NCI-H510A treated with DMSO at 0.1 percent for 48 hours (cell line): ENCODE measurements at places on chromosomes 5 and 9.
A peak's percentile ranks its signal among the peaks of the same experiment; 100 is the strongest.

DNA sequence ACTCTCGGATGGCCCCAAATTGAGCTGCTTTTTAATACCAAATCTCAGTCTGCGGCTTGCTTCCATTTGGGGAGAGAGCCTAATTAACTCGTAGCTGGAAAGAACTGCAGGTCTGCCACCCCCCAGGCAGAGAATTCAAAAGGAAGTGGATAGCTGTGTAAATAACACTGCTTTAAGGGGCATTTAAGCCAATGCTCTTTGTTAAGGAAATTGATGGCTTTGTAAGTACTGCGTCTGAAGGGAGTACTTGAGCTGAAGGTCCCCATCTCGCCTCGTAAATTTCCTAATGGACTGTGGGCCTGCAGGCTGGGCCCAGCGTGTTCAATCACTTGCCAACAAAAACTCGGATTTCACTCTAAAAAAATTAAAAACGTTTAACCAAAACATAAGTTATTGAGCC, 132.7 kb downstream of the PAPPA start:
- DNase-seq = no peak

DNA sequence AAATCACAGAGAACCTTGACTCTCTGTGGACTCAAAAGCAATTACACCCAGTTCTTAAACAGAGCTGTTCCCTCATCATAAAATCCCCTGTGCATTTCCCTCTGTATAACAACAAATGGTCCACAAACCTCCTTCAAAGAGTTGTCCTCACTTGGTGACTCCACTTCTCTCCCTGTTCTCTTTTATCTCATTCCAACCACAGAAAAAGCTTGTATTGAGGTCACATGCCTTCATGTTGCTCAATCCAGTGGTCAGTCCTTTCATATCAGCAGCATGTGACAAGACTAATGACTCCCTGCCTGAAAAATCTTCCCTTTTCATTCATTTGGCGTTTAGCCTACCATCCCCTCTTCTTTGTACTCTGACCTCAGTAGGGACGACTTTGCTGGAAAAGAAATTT, 158.0 kb downstream of the DEPDC1B start:
- DNase-seq = no peak

DNA sequence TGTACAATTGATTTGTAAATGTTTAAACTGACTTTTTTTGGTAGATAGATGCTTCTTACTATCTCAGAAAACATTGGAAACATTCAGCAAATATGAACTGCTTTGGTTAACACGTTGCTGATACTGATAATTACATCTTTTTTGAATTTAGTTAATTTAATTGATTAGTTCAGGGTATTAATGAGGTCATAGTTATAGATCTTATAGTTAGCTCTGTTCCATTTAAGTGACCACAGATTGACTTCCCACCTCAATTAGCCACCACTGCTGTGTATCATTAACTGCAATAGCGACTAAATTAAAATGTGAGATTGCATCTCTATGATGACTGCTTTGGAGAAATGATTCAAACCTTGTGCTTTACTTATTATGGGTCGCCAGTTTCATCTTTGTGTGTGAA, 407.1 kb upstream of the EDIL3 start:
- no peak for DNase-seq

GRCh38 chr5:36277521-36278176, 24.1 kb downstream of the RANBP3L start:
- no peak for DNase-seq

DNA sequence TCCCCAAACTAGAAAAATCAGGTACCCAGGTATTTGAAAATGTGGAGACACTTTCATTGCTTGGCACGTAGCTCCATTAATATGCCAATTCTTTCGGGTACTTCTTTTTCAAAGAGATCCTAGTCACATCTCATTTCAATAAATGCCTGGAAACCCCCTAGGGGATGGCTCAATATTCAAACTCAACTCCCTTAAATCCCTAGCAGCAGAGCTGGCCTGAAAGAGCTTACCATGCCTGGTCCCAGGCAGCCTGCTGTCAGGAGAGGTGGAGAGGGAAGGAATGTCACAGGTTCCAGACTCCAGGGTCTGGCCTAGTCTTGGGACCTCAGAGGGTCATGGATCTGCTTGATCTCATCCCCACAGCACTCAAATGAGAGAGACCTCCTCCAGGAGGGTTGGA, 187.1 kb downstream of the SPOCK1 start:
- DNase-seq = no peak

DNA sequence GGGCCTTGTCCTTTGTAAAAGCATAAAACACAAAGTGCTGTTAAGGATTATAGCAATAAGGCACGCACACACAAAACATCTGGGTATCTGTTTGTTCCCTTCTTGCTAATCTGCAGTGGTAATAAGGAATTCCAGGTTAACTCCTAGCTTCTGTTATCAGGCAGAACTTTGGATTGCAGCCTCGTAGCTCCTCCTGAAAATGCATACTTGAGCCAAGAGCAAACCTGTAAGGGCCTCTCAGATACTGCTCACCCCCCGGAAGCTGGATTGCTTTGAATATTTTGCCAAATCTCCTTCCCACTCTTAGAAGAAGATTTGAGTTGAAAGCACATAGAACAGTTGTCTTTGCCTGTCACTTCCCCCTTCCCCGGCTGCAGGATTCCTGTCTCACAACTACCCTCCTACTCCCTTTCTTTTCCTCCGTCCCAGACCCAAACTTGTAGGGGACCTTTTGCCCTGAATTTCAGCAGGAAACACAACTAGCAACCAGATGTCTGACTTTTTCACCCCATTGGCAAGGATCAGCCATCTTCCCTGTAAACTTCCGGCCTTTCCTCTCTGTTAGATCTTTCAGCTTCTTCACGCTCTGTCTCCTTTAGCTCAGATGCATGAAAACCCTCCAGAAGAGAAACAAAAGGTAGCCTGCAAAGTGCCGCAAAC, 28.2 kb upstream of the SMAD5 start:
- no peak for DNase-seq

DNA sequence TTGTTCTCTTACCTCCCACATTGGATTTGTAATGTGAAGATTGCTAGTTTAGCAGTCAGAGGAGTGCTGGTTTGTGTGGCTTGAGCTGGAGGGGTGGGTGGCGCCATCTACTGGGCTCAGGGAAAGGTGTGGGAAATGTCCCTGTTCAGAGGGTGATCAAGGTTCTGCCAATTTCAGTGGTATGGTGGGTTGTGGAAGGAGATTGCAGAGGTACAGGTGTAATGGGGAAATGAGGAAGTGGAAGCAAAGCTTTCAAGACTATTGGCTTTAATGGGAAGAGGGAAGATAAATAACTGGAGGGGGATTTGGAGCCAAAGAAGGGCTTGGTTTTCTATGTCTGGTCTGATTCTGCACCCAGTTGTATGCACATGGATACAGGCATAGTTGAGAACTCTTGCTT, 76.4 kb downstream of the OSMR start:
- DNase-seq = peak; percentile 49

GRCh38 chr5:106154280-106154716, 1516.4 kb downstream of the EFNA5 start:
- no peak for DNase-seq

DNA sequence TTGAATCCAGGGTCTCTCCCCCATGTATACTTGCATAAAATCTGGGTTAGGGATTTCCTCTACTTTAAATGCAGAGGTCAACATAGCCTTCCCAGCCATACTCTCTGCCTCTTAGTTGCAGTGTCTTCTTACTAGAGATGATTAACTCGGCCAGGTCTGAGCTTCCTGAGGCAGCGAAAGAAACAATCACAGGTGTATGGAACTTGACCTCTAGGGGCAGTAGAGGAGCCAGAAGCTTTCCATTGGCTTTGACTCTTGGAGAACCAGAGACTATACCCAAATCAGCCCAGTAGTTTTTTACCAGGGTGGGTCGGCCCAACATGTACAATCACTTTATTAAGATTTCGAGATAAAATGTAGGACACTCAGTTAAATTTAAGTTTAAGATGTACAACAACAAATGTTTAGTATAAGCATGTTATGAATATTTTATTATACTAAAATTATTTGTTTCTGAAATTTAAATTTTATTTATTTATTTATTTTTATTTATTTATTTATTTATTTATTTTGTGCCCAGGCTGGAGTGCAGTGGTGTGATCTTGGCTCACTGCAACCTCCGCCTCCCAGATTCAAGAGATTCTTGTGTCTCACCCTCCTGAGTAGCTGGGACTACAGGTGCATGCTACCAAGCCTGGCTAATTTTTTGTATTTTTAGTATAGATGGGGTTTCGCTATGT, 48.0 kb upstream of the DMRT3 start:
- DNase-seq = peak; percentile 11

DNA sequence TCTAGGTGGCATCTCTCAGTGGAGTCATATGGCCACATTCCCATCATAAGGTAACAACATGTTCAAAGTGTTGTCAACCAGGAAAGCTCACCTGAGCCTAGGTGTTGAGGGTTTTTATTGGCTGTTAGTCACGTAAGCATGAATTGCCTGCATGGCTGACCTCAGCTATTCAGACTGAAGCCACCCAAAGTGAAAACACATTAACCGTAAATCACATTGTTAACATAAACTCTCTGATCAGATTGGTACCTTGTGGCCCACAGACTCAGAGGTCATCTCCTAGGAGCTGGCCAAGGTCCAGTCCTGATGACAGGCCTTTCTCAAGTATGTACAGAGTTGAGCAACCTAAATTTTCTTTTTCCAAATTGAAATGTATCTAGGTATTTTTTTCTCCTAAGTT, 26.7 kb downstream of the SRFBP1 start:
- DNase-seq = no peak

GRCh38 chr9:13586587-13587374, 307.3 kb upstream of the MPDZ start:
- DNase-seq = peak; percentile 21

DNA sequence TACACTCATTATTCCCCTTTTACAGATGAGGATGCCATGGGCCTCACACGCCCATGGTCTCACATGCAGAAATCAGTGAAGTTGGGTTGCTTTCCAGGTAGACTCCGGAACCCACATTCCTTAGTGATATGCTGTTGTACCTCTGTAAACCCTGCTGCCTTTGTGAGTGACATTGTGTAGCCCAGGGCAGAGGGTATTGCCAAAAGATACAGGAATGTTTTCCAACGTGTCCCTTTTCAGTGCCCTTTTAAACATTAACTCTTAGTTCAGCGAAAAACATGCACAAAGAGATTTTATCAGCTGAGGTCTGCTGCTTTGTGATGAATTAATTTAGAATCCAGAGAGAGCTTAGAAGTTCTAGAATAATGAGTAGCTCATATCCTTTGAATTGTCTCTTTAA, 38.3 kb upstream of the TRMT10B start:
- DNase-seq = no peak

DNA sequence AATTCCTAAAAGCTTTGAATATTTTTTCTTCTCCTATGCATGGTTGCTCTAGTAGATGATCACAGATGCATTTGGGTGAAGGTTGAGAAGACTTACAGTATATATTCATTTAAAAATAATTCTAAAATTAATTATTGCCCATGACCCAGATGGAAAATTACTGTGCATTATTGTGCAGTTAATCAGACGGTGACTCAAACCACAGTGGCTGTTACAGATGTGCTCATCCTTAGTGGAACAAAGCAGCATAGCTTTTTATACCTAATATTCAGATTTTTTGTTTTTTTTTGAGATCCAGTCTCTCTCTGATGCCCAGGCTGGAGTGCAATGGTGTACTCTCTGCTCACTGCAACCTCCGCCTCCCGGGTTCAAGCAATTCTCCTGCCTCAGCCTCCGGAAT, 10.7 kb downstream of the OR2V1 start:
- DNase-seq = no peak

GRCh38 chr9:127149010-127149409, 26.6 kb upstream of the ANGPTL2 start:
- no peak for DNase-seq

- DNase-seq = no peak
Measured at GRCh38 chr9:7976856-7977255, 177.3 kb upstream of the DMAC1 start.

GRCh38 chr5:95907740-95908706, 53.6 kb downstream of the ELL2 start:
- DNase-seq = no peak

GRCh38 chr5:111764019-111764418, 7.0 kb upstream of the NREP start:
- DNase-seq = no peak

DNA sequence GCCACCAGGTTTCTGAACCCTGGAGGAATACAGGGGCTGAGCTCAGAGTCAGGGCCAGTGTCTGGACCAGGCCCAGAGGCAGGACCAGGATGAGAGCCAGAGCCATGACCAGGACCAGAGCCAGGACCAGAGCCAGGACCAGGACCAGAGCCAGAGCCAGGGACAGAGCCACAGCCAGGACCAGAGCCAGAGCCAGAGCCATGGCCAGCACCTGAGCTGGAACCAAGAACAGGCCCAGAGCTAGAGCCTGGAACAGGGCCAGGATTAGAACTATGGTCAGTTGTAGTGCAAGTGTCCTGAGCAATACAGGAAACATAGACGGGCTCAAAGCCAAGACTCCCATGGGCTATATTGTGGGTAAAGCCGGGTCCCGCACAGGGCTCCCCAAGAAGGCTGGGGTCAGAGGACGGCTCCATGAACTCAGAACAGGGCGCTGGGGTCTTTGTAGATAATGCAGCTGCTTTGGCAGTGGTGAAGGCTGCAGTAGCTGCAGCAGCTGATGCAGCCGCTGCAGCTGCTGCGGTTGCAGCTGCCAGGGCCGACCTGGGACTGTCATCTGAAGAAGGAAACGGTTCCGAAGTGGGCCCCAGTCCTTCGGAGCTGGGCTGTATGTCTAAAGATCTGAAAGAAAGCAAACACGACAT, 559 bp downstream of the SPAG8 start:
- no peak for DNase-seq

GRCh38 chr5:114948986-114949621, 220.6 kb downstream of the TRIM36 start:
- no peak for DNase-seq

DNA sequence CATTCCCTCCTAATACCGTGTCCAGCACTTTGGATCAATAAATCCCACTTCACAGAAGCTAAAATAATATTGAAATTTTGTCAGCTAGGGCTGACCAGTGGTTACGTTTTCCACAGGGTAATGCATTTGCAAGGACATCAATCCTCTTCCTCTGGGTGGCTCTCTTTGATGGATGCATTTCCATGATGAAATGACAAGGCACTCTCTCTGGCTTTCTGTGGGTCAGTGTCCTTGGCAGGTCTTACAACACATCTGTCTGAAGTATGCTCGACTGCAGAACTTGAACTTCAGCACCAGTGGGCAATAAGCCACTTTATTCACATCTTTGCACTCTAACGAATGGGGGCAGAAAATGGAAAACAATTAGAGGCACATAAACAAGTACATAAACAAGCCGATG, 330.1 kb downstream of the ADAMTS6 start:
- DNase-seq = no peak

- peak; percentile 77 for DNase-seq
Measured at GRCh38 chr5:88268385-88269184, at the start of gene TMEM161B. TMEM161B (minus strand) TSS chr5:88268845; CDS start chr5:88268723, 122 bp downstream.

DNA sequence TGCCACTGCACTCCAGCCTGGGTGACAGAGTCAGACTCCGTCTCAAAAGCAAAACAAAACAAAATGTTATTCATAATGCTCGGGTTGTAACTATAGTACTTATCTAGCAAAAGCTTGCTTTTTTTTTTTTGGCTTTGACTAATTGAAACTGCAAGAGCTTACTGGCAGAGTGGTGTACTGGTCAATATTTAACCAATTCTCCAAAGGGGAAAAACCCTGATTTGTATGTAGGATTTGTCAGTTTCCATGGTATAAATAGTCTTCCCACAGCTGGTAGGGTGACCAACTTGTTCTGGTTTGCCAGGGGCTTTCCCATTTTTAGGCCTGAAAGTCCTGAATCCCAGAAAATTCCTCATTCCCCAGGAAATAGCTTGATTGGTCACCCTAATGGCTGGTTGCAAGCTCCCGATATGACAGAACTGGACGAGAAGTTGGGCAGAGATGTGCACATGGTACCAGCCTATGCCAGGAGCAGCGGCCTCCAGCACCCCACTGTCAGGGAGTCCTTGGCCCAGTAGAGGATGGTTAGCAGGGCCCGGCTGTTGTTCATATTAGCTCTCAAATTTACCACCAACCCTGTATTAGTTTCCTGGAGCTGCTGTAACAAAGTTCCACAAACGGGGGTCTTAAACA, 58.0 kb downstream of the FXN start:
- no peak for DNase-seq
